Activated CD8-positive, alpha-beta memory T cell treated with anti-CD3 and anti-CD28 coated beads, Interleukin-2, amount 50 U/mL, for 48 hours (primary cell): ENCODE measurements at places on chromosomes 3 and 15.

DNA sequence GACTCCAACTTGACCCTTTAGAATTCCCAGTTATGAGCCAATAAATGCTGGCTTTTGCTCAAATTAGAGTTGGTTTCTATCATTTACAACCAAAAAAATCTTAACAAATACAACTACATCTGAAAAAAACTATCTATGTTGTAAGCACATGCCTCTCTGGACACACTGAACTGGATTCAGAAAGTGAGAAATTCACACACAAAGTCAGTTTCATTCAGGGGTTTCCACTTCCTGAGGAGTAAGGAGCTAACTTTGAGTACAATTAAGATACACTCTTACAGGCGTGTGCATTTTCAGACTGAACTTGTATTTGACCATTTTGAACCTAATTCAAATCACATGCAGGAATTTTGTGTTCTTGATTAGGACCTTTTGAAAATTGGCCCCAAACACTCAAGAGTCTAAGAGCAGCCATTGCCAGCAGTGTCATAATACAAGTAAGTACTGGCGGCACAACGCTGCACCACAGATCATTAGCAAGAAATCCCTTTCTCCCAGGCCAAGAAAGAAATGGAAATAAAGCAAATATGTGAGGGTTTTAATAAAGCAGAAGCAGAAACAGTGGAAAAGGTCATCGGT is 31.2 kb downstream of the LINS1 start:
- DNase-seq, result no peak

DNA sequence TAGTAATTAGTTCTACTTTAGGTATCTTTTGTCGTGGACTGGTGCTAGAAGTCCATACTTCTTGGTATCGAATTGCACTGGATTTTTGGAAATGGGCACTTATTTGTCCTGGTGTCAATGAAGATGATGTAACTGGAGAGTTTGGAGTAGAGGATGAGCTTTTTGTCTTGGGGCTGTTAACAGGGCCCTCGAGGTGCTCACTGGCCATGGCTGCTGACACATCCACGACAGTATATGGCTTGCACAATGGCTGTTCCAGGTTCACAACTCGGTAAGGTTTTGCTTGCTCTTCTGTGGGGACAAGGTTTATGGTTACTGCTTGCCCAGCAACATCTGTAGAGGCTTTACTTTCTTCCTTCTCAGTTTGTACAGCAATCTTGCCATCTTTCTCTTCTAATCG is 109.4 kb upstream of the TSPAN3 start:
- DNase-seq, result no peak

- DNase-seq, result no peak
These were observed 436 bp downstream of the ADPGK start for GRCh38 chr15:72783004-72783639.

DNA sequence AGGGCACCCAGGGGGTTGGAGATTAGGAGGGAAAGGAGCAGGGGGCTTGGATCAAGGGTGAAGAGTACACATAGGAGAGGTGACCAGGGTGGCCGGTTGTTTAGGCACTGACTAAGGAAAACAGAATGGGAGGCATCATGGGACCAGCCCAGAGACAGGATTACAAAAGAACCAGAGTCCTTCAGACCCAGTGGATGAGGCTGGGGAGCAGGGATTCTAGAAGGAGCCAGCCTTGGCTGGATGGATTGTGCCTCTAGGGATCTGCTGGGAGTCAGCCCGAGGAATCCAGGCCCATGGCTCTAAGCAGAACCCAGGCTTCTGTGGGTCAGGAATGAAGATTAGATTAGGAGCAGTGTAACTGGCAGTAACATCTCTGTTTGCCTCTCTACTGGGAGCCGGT is 98.6 kb downstream of the ARNT2 start:
- no peak for DNase-seq

GRCh38 chr3:124639406-124640237 is 90.6 kb upstream of the UMPS start:
- no peak for DNase-seq

- no peak for DNase-seq
These were observed 31.7 kb downstream of the ATP2C1 start for GRCh38 chr3:130925628-130926027.

DNA sequence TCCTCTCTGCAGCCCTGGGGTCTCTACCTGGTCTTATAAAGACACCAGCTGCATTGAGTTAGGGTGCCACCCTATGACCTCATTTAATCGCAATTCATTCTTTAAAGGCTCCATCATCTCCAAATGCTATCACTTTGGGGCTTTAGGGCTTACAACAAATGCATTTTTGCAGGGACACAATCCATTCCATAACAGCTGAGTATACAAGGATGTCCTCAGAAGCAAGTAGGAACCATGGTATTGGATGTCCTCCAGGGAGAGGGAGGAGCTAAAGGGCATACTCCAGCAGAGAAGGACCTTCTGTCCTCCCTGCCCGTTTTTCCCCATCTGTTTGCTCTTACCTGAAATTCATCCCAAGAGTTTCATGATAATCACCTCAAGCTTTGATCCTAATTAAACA is 30.3 kb downstream of the UMPS start:
- no peak for DNase-seq

- DNase-seq, result no peak
These were observed 117.6 kb upstream of the BFSP2 start for GRCh38 chr3:133282236-133282635.

- DNase-seq, result no peak
These were observed 74.1 kb upstream of the MELTF start for GRCh38 chr3:197103766-197104165.
